ENCODE measurements at places on chromosomes 12 and 14.

- DNase-seq, result no peak
Observed at GRCh38 chr12:31371256-31371620, 45.3 kb upstream of the SINHCAF start.

GRCh38 chr12:107580750-107581618, 104.6 kb upstream of the PWP1 start:
- no peak for DNase-seq

DNA sequence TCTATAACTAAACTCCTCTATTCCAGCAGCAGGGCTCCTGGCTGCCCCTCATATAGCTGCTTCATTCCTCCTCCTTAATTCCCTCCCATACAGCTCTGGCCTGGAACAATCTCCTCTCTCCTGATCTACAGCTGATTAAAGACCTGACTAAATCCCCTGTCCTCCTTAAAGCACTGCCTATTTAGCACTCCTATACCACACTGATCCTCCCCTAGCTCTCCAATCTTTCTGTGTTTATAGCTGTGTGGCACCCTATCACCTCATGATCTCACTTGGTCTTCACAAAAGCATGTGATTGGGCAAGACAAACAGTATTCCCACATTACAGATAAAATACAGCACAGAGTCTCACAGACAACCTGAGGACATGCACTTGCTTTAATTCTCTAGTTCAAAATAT, 17.4 kb downstream of the FMNL3 start:
- no peak for DNase-seq

- no peak for DNase-seq
Observed at GRCh38 chr14:56092763-56093162, 25.4 kb upstream of the PELI2 start.

GRCh38 chr12:38915429-38916182, 10.2 kb upstream of the CPNE8 start:
- DNase-seq, result no peak

- DNase-seq, result no peak
Observed at GRCh38 chr14:69637503-69638031, 26.2 kb downstream of the SUSD6 start.

- DNase-seq, result no peak
Observed at GRCh38 chr12:23049180-23049579, 424.2 kb downstream of the ETNK1 start.

GRCh38 chr12:101919447-101919846, 42.1 kb downstream of the DRAM1 start:
- no peak for DNase-seq

DNA sequence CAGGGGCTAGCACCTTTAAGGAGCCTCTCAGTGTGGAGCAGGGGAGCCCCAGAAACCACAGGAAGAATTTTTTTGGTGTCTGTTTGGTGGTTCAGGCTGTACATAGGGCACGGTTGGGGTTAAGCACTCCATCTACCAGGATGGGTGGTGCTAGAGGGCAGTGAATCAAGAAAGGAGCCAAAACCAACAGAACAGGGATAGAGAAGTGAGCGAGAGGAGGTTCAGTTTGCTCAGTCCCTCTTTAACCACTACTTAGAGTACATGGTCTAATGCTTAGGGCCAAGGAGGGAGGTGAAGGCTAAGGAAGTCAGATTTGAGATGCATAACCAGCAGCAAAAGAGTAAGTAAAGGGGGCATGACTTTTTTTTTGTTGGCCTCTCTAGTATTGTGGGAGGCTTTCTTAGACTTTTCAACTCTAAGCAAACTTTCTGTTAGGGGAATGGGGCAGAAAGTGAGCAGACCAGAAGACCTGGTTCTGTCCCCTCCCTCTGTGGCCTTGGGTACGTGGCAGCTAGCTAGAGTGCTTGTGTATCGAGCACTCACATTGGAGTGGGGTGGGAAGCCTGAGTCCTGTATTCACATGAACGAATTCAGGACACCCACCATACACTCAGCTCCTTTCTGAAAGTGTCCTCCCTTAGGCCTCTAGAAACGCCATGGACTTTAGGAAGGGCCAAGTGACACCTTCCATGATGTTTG, 6.6 kb upstream of the NPFF start:
- no peak for DNase-seq

GRCh38 chr12:131202592-131203378, 249.1 kb downstream of the ADGRD1 start:
- DNase-seq, result no peak

- no peak for DNase-seq
Observed at GRCh38 chr14:65959563-65960024, 526.6 kb upstream of the CCDC196 start.

- no peak for DNase-seq
Observed at GRCh38 chr12:104154286-104154685, 16.3 kb upstream of the NFYB start.

DNA sequence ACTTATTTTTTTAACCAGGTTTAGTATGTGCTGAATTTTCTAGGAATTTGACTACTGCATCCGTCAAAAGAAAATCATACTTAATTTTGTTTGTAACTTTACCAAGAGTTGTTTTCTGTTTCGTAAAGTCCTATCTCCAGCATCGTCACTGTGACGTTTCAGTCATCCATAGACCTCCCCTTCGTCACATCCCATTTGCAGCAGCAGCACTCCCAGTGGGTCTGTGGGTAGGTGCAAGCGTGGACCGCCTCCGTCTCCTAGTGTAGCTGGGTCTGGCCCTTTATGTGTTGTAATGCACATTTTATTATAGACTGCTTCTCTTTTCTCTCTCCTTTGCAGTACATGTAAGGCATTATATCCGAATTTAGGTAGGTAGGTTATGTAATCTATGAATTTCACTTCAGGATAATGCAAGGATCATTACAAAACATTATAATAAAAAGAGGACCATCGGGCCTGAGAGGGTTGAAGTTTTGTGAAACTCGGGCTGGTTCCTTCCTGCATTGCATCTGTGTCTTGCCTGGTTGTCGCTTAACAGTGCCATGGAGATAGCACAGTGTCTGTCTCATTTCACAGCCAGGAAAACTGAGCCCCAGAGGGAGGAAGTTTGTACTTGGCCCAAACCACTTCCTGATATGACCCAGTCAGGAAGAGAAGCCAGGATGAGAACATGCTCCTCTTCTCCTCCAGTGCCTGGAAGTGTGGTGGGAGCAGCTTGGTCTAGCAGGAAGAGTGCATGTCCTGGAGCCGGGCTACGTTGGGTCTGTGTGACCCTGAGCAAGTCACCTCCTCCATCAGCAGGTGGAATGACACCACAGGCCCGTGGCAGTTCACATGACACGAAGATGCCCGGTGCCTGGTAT, 41.3 kb downstream of the EVL start:
- no peak for DNase-seq

- DNase-seq, result no peak
Observed at GRCh38 chr12:27979145-27979544, 6.6 kb upstream of the PTHLH start.

GRCh38 chr14:61514927-61515326, 180.4 kb upstream of the HIF1A start:
- DNase-seq, result no peak

- DNase-seq, result no peak
Observed at GRCh38 chr12:2410496-2410895, 357.7 kb downstream of the CACNA1C start.

DNA sequence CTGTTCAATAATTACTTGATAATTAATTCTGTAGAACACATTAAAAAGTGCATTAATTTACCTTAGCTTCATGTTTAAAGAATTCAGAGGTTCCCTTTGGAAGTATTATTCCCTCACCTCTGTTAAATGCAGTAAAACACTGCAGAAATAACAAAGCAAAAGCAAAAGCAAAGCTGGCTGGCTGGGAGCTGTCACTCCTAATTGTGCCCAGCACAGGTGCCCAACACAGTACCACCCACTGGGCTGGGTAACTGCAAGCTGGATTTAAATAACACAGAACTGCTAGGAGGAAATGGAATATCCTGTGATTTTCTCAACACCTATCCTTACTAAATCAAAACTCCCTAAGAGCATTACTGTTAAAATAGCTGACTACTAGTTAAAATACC, 72.6 kb downstream of the SLC2A13 start:
- DNase-seq, result no peak

- DNase-seq, result no peak
Observed at GRCh38 chr12:124507188-124508109, 60.0 kb downstream of the NCOR2 start.

DNA sequence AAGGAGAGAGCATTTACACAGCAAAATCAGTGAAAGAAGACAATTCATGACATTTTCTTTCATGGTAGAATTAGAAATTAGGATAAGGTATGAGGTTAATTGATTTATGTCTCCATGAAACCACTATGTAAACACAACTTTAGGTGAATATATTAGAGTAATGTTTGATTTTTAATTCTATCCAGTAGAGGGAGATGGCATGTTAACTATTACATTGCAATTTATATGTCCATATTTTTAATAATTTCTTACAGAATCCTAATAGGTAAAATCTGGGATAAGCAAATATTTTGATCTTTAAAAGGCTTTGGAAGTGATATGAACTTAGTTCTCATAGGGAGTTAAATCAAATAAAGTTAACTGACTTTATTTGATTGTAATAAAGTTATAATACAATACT, 373.4 kb upstream of the PDE3A start:
- no peak for DNase-seq

DNA sequence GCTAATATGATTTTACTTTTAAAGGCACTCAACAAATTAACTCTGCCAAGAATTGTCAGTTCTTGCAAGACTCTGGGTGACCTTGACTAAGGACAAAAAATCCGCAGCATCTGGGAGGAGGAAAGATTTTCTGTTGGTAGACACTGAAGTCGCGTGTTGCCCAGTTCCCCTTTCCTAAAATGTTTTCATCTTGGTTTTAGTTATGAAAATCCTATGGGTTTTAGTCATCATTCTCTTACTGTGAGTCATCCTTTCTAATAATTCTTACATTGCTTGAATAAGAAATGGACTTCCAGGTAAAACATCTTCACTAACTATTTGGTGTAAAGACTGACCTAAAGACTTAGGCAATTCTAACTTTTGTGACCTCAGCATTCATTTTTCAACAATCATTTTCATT, 9.1 kb downstream of the GSG1 start:
- peak; percentile 76 for DNase-seq

GRCh38 chr12:122459211-122459610, 36.7 kb upstream of the CLIP1 start:
- DNase-seq, result no peak

DNA sequence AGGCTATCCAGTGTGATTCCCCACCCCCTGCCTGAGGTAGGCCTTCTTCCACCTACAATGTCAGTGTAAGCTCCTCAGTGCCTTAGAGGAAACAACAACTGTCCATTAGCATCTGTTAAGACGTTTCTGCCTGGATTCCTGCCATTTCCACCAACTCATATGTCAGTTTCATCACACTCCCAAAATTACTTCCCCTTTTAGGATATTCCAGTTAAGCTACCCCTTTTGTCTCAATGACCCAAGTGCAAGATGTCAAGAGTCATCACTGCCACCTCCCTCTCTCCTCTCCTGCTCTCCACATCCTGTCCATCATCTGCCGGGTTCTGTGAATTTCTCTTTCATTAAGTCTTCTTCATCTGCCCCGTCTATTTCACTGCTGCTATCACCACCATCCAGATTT, 189.4 kb downstream of the DPF3 start:
- DNase-seq, result no peak

- DNase-seq, result no peak
Observed at GRCh38 chr14:106808907-106809306, 1282.5 kb downstream of the TMEM121 start.

DNA sequence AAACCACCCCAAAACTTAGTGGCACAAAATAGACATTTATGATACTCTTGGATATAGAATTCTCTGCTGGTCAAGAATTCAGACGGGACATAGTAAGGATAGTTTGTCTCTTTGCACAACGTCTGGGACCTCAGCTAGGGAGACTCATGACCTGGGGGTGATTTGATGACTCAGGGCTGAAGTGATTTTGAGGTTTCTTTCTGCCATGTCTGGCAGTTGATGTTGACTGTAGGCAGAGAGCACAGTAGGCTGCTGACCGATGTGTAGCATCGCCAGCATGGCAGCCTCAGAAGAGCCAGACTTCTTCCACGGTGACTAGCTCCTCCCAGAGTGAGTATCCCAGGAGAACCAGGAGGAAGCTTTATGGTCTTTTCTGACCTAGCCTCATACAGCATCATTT, 88.9 kb upstream of the FRMD6 start:
- no peak for DNase-seq

GRCh38 chr12:108337235-108338223, 1.6 kb downstream of the CMKLR1 start:
- no peak for DNase-seq

GRCh38 chr12:51036279-51036678, 10.1 kb upstream of the SLC11A2 start:
- no peak for DNase-seq

DNA sequence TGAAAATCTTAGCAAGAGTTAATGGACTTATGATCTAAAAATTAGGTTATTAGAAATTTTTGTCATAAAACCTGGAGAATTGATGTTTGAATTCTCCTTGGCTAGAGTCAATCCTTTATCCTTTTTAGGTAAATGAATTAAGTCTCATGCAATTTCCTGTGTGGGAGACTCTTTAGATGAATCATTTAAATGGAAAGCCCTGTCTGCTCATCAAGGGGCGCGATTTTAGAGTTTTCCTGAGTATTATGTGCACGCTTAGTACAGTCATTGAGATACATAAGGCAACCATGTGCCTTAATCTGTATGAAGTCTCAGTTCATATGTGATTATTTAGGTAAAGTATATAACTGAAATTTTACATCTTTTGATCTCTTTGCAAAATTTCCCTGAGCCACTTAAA, 974.7 kb downstream of the NRXN3 start:
- DNase-seq, result no peak

GRCh38 chr14:71698027-71698426, 234.2 kb upstream of the RGS6 start:
- DNase-seq, result no peak

GRCh38 chr14:29016050-29016900, 249.7 kb downstream of the FOXG1 start:
- DNase-seq, result no peak

GRCh38 chr14:58805605-58806409, 168.0 kb downstream of the DACT1 start:
- no peak for DNase-seq

GRCh38 chr14:100900837-100901390, 2.6 kb downstream of the RTL1 start:
- DNase-seq, result peak; percentile 6

DNA sequence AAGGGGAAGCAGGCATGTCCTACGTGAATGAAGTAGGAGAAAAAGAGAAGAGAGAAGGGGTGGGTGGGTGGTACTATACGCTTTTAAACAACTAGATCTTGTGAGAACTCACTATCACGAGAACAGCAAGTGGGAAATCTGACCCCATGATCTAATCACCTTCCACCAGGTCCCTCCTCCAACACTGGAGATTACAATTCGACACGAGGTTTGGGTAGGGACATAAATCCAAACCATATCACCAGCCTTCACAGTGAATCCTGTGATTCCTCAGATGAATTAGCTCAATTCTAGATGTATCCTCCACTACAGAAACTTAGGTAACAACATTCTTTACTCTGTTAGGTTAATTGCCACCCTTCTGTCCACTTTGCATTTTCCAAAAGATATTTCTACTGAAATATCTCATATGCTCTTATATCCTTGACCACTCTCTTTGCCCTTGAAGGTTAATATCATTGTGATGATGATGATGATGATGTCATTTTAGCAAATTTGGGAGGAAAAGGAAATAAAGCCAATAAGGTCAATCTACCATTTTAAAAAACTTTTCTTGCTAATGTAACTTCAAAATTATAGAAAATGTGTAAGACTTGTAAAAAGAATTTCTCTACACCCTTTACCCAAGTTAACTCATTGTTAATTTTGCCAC, 23.2 kb upstream of the CCNT1 start:
- no peak for DNase-seq
